ENCODE measurements at places on chromosomes 7 and 10. TPM values are rescaled to one million over a fixed set of nuclear protein-coding genes. Genes with fewer than 3 reads are reported as not detected.

DNA sequence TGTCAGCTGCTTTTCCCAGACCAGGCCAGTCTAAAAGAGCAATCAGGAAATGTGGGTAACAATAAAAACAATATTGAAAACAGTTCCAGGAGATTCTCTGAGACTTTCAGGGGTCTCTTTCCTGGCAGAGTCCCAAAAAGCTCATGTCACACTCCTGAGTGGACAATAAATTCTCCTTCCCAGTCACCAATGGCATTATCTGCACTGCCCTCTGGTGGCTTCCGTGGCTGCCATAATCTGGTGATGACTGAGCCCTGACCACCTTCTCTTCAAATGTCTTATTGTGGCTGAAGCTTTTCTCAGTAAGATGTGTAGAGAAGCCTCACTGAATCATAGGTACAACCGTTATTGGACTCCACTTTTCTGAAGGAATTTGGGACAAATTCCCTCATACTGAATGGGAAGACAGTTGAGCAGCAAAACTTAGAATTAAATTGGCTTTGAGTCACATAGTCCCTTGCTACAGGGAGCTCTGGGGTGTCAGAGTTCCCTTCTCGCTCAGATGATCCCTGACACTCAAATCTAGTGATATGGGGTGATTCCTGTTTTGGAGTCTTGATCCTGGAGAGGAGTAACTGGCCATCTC is 24.4 kb upstream of the ASAH2 start:
- DNase-seq = peak; percentile 56

OR9A2 gene
- not detected for total RNA-seq

DNA sequence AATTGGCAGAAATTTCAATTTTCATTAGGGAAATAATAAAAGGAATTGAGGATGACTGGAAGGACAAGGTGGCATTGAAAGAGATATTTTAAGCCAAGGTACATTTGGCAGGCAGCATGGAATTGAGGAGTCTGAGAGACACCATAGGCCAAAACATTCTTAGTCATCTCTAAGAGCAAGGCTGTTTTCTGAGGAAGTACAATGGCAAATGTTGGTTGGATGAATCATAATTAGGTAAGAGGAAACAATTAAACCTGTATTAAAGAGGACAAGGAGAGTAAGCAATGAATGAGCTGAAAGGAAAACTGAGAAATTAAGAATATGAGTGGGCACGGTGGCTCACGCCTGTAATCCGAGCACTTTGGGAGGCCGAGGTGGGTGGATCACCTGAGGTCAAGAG is 86.3 kb downstream of the MRPL32 start:
- DNase-seq = no peak

TFEC gene
- not detected for total RNA-seq

- DNase-seq = no peak
Observed at GRCh38 chr10:103589074-103589630, 95.6 kb downstream of the NEURL1 start.

- DNase-seq = peak; percentile 94
Observed at GRCh38 chr10:59880971-59881510, 25.3 kb downstream of the CCDC6 start.

- DNase-seq = no peak
Observed at GRCh38 chr10:79014796-79015195, 54.0 kb upstream of the ZMIZ1 start.

CLDN4 gene
- total RNA-seq = 0.25 TPM

ELN gene
- 0.07 TPM for total RNA-seq

ETV1 gene
- total RNA-seq = not detected

ARPC1B gene
- 345 TPM for total RNA-seq

KIAA1217 gene
- 0.86 TPM for total RNA-seq

VWA2 gene
- total RNA-seq = not detected

- DNase-seq = no peak
Observed at GRCh38 chr7:79610748-79611304, 157.4 kb upstream of the MAGI2 start.

- peak; percentile 14 for DNase-seq
Observed at GRCh38 chr10:126598009-126598408, 72.5 kb downstream of the C10orf90 start.

- no peak for DNase-seq
Observed at GRCh38 chr10:93063977-93064660, 3.5 kb downstream of the CYP26C1 start.

DNA sequence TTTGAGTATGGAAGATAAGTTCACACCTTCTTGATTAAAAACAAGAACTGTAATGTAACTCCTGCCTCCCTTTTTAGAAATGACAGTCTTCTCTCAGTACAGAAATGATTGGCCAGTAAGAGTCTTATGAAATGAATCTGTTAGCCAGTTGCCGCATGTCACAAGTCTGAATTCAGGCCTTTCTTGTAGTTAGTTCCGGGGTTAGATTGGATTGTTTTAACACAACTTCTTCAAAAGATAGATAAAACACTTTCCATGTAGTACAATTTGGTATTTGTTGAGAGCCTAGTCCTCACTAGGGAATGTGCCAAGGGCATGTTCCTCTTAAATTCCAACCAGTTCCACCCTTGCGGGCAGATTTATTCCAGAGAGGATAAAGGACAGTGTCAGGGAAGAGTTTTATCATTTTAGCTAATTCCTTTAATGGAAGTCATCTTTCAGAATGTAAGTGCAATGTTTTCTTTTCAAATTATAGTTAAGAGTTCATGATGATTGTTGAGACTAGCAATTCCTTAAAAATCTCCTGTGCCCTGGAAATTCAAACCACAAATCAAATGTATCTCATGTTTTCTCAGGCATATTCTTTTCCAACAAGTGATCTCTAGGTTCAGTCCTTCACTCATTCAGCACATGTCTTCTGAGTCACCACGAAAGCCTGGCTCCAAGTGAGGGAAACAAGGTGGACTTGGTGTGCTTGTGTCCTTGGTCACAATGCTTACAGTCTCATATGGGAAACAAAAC is 4.1 kb downstream of the FHIP2A start:
- peak; percentile 36 for DNase-seq

EBF3 gene
- total RNA-seq = not detected

NACAD gene
- total RNA-seq = 0.05 TPM

EN2 gene
- not detected for total RNA-seq

DNA sequence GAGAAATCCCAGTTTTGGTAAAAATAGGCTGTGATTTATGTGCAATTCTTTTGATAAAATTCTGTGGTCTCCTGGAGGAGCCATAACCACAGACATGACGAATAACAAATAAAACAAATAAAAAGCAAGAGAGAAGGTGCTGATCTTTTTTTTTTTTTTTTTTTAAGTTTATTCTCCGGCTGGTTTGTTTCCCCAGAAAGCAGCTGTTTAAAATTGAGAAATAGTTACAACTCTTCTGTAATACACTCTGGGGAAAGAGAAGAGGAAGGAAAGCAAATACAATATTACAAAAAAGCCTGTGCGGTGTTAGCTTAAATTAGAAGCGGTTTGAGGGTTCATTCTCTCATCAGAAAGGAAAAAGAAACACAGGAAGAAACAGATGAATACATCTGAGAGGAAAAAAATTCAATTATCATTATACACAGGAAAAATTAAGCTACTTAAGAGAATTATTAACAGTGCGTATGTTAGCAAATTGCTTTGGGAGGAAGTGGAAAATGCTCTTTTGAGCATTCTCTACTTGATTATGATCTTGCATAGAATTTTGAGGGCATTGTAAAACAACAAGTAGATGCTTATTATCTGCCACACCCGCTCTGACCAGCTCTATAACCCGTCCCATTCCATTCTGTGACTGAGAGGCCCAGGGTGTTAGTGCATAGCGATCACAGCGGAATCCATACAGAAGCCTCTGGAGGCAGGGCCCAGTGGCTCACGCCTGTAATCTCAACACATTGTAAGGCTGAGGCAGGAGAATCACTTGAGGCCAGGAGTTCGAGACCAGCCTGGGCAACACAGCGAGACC is 40.6 kb upstream of the WAC start:
- DNase-seq = no peak

GRCh38 chr10:31083765-31084184 is 52.1 kb upstream of the ZNF438 start:
- DNase-seq = peak; percentile 86

CARD11 gene
- 99.4 TPM for total RNA-seq

PCLO gene
- total RNA-seq = not detected

DNA sequence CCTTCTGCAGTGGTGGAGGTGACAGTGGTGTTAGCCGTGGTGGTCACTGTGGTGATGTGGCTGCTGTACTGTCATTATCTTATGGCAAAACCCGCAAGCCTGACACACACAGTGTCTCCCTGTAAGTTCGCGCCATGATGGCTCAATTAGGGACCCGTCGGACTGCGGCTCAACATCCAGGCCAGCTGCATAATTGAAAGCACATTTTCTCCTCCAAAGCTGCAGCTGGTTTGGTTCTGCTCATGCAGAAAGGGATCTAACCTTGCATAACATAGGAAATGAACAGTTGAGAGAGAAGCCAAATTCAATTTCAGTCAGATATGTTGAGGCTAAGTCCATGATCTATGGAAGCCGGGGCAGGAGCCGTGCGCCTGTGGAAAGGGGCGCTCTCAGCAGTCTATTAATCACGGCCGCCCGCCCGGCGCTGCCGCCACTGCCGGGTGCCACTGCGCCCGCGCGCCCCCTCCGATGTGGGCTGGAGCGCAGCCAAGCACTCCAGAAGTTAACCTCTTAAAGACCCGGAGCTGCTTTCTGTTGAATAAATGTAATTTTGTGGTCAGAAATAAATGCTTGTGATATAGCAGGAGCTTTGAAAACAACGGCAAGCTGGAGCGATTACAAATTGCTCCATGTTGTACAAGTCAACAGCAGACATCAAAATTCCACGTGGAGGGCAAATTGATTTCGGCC is 227.7 kb downstream of the CUX1 start:
- no peak for DNase-seq

DNA sequence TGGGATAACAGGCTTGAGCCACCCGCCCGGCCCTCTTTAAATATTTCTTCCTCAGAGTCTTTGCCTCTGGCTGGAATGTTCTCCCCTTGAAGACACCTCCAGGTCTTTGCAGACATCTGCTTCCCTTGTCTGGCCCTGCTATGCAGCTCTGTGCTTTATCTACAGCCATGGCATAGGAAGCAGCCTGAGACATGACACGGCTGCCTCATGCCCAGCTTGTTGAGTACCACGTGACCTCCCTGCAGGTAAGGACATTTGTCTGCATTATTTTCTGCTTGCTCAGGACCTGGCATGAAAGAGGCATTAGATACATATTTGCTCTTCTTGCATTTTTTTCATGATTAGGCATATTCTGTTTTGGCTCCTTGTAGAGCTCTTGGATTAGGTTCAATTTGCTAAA is 113.8 kb upstream of the KLF6 start:
- DNase-seq = no peak

DNA sequence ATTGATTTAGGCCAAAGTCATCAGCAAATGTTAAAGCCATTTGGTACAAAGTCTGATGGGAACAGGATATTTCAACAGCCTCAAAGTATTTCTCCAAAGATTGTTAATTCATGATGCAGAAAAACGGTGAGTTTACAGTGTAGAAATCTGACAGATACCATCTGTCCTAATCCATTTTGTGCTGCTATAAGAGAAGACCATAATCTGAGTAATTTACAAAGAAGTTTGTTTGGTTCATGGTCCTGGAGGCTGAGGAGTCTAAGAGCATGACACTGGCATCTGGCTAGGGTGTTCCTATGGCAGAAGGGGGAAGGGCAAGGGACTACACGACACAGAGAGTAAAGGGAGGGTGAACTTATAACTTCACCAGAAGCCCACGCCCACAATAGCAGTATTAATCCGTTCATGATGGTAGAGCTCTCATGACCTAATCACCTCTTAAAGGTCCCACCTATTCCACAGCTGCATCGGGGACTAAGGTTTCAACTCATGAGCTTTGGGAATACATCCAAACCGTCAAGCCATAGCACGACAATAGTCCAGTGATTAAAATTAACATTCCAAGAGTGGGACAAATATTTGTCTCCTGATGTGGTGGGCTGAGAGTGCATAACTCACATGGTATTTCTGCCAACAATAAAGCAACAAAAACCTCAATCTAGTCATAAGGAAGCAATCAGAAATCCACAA is 298.6 kb upstream of the AKR1E2 start:
- DNase-seq = no peak

DNA sequence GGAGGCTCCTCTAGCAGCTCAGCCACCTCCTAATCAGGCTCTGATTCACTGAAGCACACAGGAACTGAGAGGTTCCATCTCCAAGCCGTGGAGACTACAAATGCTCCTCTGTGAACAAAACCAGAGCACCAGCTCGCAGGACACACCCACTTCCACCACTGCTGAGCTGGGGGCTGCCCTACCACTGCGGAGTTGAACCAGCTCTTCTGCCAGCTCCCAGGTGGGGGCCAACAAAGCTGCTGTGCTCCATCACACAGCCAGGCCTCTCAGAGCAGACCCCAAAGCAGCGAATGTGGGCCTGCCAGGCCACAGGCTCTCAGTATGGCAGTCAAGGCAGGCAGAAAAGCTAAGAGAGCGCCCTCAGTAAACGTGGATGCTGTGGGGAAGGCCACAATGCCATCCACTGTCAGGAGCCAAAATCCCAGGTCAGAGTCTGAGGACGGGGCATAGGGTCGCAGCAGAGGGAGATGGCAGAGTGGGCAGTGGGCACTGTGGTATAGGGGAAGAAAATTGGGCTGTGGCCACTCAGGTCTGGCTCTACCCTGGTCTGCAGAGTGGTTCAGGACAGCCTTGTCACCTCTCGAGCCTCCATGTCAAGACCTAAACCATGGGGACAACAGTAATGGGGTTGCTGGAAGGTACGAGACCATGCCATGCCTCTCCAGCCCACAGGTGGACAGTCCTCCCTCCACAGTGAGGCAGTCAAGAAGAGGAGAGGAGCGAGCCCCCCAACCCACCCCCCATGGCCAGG is 82.1 kb downstream of the GRID1 start:
- DNase-seq = no peak

DNA sequence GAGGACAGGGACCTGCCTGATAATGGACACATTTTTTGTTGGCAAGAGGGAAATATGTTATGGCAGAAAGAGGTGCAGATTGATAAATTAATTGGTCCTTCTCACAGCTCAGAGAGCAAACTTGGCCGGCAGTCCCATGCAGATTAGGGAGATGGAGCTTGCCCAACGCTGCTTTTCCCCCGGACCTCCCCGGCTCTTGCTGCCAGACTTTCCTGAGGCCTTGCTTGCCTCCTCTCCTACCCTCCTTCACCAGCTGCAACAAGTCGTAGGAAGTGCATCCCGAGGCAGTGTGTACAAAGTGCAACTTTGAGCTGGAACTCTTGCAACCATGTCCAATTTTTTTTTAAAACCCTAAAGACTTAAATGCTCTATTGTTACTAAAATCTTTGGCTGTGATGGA is 215.5 kb downstream of the LRMDA start:
- no peak for DNase-seq

DNA sequence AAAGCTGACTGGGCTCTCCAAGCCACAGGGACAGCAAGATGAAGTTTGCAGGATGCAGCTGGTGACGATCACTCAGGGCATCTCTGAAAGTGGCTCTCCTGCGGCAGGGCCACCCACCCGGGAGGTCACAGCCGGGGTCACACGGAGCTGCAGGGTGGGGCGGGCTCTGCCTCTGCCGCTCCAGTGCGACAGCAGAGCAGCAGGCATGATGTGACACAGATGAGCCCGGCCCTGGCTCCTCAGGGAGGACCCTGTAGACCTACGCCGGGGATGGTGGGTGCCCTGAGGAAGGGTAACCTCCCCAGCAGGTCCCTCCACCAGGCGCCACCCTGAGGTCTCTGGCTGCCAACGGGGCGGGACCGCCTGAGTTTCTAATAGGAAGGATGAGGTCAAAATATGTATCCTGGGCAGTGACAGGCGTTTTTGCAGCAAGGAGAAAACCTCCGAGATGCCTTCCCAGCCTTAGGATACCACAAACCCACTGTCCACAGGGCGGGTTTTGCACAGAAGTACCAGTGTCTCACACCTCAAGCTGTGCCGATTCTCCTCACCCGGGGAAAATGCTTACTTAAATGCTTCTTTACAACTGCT is 114.8 kb upstream of the DIP2C start:
- DNase-seq = no peak

BEND7 gene
- total RNA-seq = not detected

Measured in activated naive CD4-positive, alpha-beta T cell treated with anti-CD3 and anti-CD28 coated beads for 36 hours (primary cell).